ENCODE measurements at places on chromosomes 3 and 15.

DNA sequence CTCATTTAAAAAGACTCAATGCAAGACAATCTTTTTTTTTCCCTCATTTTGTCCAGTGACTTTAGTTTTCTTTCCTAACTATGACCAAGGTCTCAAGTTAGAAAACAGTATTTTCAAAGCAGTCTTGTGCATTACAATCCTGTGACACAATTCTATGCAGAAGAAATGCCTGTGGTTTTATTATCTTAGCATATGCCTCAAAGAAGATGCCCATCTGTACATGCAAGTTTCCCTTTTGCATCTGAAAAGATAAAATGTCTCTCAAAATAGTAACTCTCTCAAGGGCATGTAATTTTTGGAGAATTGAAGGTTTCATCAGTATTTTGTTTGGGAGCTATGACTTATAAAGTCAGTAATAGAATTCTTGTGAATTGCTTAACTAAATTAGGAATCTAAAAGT, 292.0 kb upstream of the SUCLG2 start:
- no peak for DNase-seq

- no peak for DNase-seq
Measured at GRCh38 chr3:176651622-176652021, 545.7 kb downstream of the TBL1XR1 start.

- DNase-seq, result no peak
Measured at GRCh38 chr3:157074490-157074889, 85.5 kb downstream of the CCNL1 start.

DNA sequence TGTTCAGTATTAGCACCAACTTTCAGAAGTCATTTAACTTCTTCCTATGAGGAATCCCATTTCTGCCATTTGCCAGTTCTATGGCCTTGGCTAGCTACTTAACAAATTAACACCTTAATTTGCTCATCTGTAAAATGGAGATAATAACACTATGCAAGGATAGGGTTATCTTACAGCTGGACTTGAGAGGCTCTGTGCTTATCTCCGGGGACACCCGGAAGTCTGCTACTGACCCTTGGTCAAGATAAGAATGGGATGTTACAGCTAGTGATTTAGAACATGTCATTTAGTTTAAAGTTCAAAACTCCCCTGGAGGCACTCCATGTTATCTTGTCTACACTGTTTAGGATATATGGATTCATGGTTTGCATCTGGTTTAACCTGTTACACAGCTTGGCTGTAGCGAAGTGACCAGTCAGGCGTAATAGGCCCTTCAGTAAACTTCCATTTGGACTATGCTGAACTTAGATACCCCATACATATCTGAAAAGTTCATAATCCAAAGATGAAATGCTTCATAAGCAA, 156.0 kb upstream of the CD96 start:
- DNase-seq, result no peak

DNA sequence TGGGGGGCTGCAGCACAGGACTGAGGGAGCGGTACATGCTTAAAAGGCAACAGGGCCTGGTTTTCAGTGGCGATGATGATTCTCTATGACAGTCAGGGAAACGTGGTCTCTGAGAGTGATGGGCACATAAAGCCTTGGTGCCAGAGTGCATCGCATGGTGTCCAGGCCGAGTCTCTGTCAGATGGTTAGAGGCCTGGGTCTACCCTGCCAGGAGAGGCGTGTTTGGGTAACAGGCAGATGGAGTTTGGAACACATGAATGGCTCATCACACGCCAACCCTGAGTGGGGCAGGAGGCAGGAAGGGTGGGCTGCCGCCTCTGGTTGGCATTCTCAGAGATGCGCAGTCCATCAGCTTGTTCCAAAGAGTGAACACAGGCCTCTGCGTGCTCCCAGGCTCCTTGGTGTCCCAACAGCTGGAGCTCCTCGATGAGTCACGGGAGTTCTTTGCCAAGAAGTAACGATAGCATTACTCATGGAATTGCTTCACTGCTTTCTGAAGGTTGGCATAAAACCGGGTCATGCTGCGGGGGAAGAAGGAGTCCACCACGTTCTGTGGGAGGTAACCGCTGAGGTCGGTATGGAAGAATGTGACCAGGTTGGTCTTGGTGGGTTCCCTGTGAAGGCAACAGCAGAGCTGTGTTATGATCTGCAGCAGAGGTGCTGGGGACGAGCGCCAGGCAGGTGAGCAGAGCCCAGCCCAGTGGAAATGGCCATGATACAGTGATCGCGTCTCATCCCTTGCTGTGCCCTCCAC, 11.0 kb downstream of the STARD5 start:
- DNase-seq, result no peak

GRCh38 chr3:195197765-195198425, 73.1 kb downstream of the XXYLT1 start:
- DNase-seq, result no peak

GRCh38 chr3:41960826-41961750, 815 bp downstream of the ULK4 start:
- DNase-seq, result peak; percentile 65

DNA sequence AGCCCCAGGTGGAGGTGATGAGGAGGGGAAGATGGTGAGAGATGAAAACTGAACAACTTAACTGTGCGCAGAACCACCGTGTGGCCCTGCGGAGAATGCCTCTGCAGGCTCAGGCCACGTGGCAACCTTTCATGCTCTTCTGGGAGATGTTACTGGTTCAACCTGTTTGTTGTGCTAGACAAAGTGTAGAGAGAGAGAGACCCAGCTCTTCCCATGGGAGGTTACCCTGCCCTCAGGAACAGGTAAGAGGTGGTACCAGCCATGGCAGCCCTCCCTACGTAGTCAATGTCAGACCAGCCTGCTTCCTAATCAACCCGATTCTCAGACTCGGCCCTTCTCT, 37.0 kb upstream of the HACD2 start:
- no peak for DNase-seq

DNA sequence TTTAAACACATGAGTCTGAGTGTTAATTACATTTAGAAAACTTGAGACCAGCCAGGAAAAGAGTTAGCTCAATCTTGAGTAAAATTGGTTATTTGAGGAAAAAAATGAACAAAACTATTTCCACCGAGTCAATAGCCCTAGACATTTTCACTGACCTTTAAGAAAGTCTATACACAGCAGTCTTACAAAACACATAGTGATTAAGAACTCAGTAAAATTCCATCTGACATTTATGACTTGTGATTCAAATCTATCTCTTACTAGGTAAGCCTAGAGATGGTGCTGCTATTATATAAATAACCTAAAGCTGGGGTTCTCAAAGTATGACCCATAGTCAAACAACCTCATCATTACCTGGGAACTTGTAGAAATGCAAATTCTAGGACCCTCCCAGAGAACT, 109.1 kb upstream of the COL8A1 start:
- DNase-seq, result no peak

GRCh38 chr3:71067977-71068654, 515.4 kb downstream of the FOXP1 start:
- no peak for DNase-seq

GRCh38 chr3:85360742-85361387, 402.1 kb downstream of the CADM2 start:
- peak; percentile 7 for DNase-seq

DNA sequence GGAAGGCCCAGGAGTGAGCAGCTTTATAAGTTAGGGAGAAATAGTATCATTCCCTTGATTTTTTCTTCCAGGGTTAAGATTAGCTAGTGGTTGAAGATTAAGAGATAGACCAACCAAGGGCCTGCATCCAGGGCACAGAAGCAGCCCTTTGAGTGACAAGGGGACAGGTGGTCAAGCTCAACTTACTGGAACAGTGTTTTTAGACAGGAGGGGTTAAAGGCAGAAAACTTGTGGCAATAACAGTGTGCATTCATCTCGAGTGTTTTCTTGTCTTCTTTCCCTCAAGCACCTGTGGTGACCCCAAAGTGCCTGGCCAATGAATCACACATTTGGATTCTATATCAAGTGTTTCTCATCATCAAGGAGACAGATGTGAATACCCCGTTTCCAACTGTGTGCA, 267.5 kb downstream of the PDCD6IP start:
- DNase-seq, result no peak

GRCh38 chr3:184261270-184261853, at the start of gene CAMK2N2:
TSS of gene CAMK2N2 (minus strand) at chr3:184261553. CDS start at chr3:184261285, 268 bp downstream.
- DNase-seq, result no peak

GRCh38 chr3:47377186-47377585, 3.6 kb upstream of the PTPN23 start:
- DNase-seq, result no peak

GRCh38 chr15:27884726-27885125, 214.4 kb downstream of the OCA2 start:
- no peak for DNase-seq

- no peak for DNase-seq
Measured at GRCh38 chr3:166052440-166052839, 215.2 kb upstream of the BCHE start.

GRCh38 chr3:31055757-31056156, 161.3 kb upstream of the GADL1 start:
- no peak for DNase-seq

DNA sequence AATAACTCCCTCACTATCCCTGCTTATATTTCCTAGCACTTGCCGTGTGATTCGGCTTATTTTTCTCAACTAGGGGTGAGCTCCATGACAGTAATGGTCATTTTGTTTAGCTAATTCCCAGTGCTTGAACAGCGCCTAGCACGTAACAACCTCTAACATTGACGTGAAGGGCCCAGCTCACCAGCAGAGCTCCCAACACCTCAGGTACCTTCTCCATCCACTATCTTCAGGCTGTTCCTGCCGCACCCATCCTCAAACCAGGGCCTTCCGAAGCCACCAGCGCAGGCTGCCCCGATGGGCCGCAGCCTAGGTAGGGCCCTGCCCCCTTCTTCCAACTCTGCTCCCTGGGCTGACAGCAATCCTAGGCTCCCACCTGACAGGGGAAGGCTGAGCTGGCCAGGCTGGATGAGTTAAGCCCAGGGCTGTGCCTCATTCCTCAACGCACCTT, 751 bp upstream of the RPS17 start:
- DNase-seq, result peak; percentile 63

DNA sequence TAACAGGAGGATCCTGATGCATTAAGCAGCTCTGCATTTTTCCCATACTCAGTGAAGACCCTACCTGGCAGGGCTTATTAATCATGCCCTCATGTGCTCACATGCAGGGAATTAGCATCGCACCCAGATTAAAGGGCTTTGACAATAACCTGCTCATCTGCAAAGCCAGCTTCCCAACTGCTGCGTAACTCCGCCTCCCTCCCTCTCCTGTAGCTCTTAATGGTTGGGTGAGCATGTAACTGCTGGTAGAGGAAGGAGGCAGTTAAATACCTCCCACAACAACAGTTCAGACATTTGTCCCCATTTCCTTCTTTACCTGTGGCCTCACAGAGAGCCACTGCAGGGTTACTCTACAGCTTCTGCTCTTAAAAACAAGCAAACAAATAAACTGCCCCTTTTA, 203.6 kb upstream of the WNT5A start:
- DNase-seq, result peak; percentile 39

- no peak for DNase-seq
Measured at GRCh38 chr3:169579116-169579710, 84.3 kb downstream of the MECOM start.

DNA sequence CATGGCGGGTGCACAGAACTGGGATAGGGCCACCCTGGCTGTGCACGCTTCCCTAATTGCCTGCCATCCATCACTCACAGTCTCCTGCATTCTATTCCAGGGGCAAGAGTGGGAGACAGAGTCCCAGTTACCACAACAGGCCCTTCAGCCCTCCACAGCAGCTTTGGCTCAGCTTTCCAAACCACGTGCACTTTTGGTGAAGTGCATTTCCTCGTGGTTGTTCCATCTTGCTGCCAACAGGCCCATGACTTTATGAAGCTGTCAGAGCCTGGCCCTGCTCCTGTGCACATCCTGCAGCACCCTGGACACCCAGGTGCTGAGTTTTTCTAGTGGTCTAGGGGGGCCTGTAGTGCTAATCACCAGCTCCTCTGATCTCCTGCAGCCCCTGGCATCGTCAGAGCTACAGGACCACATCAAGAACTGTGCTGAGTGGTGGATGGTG, 110.2 kb downstream of the ADCY5 start:
- no peak for DNase-seq

- DNase-seq, result no peak
Measured at GRCh38 chr3:52253314-52254304, 8.1 kb downstream of the PPM1M start.

- no peak for DNase-seq
Measured at GRCh38 chr3:197124713-197125112, 95.1 kb upstream of the MELTF start.

DNA sequence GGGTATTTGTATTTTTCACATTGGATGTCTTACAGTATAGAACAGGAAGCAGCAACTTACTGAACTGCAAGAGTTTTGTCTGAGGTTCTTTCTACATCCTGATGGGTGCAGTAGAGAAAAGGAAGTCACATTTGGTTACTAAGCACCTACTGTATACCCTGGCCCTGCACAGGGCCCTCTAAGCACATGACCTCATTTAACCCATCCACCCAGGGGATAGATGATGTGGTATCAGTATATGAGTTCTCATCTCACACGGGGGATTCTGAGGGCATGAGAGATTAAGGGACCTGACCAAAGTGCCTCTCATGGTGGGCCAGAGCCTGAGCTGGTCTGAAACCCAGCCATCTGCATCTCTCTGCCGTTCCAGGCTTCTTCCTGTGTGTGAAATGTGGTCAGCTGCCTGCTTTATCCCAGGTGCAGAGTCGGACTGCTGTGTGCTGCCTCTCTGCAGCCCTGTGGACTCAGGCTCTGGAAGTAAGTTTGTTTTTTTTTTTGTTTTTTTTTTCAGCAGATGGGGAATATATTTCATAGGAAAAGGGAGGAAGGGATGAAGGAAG, 17.9 kb downstream of the SLC6A11 start:
- no peak for DNase-seq

DNA sequence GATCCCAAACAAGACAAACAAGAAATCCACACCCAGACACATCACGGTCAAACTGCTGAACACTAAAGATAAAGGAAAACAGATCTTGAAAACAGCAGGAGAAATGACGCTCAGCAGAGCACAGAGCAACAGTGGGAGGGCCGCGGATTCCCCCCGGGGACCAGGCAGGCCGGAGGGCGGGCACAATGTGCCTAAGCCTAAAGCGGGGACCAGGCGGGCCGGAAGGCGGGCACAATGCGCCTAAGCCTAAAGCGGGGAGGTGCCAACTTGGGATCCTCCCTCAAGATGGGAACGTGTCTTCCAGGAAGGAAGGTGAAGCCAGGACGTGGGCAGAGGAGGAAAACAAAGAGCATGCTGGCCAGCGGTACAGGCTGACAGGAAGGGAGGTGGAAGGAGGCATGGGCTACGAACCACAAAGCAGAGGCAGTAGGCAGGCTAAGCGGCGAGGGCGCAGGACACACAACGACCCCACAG, 31.1 kb downstream of the CYFIP1 start:
- DNase-seq, result peak; percentile 77

DNA sequence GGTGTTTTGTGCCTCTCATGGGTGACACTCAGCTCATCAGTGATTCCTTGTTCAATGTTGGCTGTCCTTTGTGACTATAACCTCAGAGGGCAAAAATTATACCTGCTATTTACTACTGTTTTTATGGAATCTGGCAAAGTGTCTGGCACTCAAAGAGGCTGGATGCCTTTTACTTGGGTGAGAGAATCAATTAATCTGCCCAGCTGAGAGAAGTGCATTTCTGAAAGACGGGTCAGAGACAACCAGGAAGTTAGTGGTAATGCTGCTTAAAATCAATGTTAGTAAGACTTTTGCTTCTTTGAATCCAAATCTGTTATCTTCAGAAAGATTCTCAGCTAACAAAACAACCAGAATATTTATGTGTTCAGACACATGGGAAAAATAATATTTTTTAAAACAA, 436.2 kb upstream of the SUCLG2 start:
- DNase-seq, result no peak

- no peak for DNase-seq
Measured at GRCh38 chr15:78307976-78308375, 8.6 kb upstream of the SKIC8 start.

GRCh38 chr3:117761703-117762620, 1052.4 kb downstream of the TUSC7 start:
- no peak for DNase-seq
